ENCODE measurements at places on chromosomes 12 and 14.

GRCh38 chr12:26269562-26270284, 74.3 kb downstream of the SSPN start:
- DNase-seq: no peak

DNA sequence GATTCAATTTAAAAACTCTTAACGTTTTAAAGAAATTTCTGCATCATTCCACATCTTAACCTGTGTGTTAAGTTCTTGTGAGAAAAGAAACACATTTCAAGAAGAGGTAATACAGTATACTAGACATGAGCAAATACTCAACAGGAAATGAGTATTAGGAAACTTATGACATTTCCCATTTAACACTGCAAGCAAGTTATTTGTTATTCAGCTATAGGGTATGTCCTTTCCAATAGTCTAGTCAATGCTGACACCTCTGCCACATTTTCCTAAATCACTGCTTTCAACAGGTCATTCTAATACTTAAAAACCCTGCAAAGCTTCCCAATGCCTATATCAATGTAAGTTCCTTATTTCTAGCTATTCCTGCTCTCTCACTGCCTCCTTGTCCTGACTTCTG, 93.1 kb downstream of the DDHD1 start:
- no peak for DNase-seq

DNA sequence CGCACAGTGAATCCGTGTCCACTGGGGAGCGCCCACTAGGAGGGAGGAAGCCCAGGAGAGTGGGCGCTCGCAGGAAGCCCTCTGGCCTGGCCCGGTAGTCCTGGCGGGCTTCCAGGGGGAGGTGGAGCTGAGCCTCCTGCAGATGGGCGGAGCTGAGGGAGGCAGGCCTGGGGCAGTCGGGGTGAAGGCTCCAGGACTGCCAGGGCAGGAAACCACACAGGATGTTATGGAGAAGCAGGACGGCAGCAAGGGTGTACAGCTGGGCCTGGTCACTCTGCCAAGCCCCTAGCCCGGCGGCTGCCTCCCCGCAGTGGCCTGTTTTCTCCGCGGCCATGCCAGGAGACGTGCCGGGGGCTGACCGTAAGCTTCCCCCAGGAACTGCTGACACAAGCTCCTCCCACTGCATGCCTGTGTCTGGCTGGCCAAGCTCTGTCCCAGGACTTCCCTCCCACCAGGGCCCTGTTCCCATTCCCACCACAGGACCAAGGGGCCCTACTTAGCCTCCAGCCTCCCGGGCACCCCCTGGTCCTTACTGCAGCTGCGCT, 143.4 kb upstream of the C14orf180 start:
- DNase-seq: no peak

DNA sequence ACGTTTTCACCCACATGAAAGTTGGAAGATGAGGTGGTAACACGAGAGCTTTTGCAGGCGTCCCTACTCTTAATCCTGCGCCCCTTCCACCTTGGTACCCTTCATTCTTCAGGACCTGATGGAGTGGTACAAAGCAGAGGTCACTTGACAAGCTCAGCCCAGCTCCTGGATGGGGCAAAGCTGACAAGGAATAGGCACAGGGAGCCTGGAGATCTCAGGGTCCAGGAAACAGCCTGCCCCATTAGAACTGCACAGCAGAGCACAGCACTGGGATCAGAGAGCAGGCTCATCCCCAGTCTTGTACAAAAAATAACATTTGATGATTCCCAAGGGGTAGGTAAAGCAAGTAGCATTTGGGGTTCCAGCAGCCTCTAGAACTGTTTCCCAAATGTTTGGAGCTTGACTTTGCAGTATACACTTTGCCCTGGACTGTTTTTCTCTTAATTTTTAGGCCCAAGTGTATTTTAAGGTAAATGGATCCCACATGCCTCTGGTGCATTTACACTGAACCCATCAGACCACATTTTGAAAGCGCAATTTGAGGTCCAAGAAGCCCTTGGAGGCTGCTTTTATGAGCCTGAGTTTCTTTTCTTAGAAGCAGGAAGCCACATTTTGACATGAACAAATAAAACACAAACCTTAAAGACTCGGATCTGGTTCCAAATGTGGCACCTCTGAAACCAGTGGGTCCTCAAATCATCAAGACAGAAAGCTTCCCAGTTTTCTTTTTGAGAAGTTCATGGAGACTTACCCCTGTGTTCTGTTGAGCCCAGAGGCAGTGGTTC, 633 bp downstream of the TC2N start:
- no peak for DNase-seq

DNA sequence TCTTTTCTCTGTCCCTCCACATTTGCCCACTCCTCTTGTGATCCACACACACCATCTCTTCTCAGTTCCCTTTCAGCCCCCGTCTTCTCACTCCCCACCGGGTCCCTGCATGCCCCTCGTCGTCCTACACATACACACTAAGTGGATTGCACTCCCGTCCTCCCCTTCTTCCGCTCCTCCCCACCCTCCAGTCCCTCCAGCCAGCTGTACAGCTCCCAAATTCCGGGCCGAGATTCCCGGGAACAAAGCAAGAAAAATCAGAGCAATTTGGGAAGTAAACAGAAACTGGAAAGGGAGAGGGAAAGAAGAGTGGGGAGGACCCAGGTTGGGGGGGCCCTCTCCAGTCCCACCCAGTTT, 282 bp upstream of the IGFBP6 start:
- no peak for DNase-seq

- DNase-seq: no peak
These were observed 20.6 kb upstream of the RIN3 start for GRCh38 chr14:92493024-92493423.

- DNase-seq: no peak
These were observed 274.6 kb downstream of the BTG1 start for GRCh38 chr12:91870872-91871707.

DNA sequence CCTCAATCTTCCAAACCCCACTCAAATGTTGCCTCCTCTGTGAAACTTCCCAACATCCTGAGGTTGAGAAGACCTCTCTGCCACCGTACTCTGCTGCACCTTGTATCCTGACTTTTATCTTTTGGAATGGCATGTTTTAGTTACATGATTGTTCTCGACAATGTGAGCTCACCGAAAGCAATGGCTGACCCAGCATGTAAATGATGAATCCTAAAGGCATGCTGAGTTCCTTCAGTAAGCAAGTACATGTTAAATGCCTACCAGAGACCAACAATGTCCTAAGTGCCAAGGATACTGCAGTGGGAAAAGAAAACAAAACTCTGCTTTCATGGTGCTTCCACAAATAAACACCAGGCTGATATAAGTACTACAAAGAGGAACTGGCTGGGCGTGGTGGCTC, 13.7 kb downstream of the PPP1R13B start:
- no peak for DNase-seq

- no peak for DNase-seq
These were observed 96.6 kb downstream of the EMP1 start for GRCh38 chr12:13293096-13293495.

DNA sequence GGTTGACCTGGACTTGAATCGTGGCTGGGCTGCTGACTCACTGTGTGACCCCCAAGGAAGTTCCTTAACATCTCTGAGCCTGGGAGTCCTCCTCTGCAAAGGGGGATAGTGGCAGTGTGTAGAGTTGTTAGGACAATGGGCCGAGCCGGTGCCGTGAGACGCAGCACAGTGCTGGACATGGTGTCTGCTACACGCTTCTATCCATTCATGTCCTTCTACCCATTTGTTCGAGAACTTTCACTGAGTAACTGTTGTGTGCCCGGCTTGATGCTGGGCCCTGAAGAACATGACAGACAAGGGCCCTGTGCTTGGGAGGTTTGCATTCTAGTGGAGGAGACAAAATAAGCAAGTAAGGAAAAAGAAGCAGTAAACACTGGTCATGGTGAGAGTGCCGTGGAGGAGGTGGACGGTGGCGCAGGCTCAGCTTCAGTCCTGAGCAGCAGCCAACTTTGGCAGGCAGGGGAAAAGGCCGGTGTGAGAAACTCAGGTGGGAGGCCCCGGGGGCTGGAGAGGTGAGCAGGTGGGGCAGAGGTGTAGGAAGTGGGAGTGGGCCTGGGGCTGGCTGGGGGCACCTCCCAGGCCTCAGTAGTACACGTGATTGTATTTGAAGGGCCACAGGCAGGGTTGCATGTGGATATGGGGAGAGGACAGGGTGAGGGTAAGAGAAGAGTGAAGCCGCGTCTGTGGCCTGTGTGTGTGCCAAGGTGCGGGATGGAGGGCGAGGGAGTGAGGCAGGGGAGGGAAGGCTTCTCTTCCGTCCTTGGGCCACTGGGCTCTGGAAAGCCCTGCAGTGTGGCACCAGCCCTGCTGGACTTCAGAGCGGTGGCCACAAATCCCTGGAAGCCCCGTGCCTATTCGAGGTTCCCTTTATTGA, 13.8 kb downstream of the VASH1 start:
- no peak for DNase-seq

- DNase-seq: no peak
These were observed 26.4 kb upstream of the NOS1 start for GRCh38 chr12:117387832-117388231.

DNA sequence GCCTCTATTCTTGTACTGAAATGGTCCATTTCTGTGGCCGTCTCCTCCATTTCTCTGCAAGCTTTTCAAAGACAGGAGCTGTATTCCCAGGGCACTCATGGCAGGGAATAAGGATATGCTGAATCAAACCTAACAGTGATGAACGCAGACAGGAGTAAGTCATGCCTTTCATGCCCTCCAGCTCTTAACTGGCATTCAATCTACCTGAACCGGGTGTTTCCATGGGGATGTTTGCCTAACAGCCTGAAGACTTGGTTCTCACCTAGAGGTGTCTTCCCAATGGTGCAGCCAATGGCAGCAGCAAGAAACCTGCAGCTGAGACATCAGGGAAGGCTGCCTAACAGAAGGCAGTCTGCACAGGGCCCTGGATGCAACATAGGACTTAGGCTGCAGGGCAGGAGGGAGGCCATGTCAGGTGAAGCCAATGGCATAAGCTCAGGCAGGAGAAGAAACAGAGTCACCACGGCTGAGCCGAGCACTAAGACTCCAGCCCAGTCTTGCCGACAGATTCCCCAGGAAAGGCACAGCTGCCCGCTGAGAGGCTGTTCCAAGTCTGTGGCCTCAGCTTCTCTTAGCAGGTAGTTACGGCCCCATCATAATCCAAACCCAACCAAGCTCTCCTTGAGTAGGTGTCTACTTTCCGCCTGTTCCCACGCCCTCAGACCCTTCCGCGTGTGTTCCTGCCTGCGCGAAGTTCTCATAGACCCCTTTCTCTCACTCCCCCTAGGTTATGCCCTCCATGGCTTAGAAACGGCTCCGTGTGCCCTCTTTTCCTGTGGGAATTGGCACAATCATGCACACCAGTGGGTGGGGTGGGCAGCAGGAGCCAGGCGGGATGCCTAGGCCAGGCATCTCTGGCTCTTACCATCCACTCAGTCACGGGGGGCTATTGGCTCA, 44.1 kb downstream of the VWF start:
- no peak for DNase-seq

DNA sequence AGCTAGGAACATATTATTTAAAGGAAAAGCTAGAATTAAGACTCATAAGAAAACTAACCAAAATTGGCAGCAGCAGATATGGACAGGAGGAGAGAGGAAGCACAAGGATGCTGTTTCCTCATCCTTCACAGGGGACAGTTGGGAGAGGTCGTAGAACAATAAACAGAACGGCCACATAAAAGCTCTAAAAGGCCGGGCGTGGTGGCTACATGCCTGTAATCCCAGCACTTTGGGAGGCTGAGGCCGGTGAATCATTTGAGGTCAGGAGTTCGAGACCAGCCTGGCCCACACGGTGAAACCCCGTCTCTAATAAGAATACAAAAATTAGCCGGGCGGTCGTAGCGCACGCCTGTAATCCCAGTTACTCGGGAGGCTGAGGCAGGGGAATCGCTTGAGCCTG, 10.5 kb downstream of the TCL1B start:
- DNase-seq: no peak

- DNase-seq: no peak
These were observed 1.7 kb downstream of the PDE3A start for GRCh38 chr12:20370014-20370386.
